Astrocyte of the hippocampus (primary cell): ENCODE measurements at places on chromosomes 6 and 20.

DNA sequence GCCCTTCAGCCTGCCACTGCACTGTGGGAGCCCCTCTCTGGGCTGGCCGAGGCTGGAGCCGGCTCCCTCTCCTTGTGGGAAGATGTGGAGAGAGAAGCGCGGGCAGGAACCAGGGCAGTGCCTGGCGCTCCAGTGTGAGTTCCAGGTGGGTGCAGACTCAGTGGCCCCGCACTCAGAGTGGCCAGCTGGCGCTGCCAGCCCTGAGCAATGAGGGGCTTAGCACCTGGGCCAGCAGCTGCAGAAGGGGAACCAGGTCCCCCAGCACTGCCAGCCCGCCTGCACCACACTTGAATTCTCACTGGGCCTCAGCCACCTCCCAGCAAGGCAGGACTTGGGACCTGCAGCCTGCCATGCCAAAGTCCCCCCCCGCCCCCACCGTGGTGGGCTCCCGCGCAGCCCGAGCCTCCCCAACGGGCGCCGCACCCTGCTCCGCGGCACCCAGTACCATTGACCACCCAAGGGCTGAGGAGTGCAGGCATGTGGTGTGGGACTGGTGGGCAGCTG, 205.9 kb downstream of the CLVS2 start:
- no peak for DNase-seq

GRCh38 chr6:25302151-25302550, 23.0 kb downstream of the CARMIL1 start:
- peak; percentile 61 for DNase-seq

DNA sequence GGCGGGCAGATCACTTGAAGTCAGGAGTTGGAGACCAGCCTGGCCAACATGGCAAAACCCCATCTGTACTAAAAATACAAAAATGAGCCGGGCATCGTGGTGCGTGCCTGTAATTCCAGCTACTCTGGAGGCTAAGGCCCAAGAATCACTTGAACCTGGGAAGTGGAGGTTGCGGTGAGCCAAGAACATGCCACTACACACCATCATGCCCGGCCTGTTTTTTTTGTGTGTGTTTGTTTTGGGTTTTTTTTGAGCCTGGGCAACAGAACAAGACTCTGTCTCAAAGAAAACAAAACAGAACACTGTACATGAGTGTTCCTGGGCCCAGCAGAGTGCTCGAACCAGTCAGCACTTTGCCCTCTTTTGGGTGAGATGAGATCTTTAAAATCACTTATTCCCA, 159.1 kb downstream of the MTHFD1L start:
- no peak for DNase-seq

DNA sequence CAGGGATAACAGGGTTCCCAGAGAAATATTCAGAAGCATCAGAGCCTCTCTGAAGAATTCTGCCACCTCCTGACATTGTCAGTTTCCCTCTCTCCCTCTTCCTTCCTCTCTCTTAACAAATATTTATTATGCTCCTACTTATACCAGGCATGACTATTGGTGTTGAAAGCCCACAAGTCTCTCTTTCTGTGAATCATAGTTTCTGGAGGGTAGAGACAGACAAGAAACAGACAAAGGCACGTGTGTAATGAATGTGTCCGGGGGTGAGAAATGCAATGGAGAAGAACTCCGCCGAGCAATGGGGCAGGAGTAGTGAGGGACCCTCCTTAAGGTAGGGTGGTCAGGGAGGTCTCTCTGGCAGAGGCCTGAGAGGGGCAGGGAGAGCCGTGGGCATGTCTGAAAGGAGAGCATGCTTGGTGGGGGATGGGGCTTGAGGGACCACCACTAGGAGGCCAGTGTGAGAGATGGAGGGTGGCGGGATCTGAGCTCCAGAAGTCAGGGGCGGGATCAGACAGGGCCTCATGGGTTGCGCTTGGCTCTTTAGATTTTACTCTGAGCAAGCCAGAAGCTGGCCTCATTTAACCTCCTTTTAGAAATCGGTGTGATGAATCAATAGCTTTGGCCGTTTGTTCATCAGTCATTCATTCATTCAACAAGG, 57.3 kb downstream of the EYA2 start:
- no peak for DNase-seq

- peak; percentile 70 for DNase-seq
Measured at GRCh38 chr6:75230484-75231325, 12.9 kb downstream of the COX7A2 start.

GRCh38 chr6:145866456-145867396, 52.1 kb upstream of the FBXO30 start:
- DNase-seq, result no peak

GRCh38 chr6:162690158-162690557, 37.4 kb downstream of the PRKN start:
- DNase-seq, result no peak

- DNase-seq, result no peak
Measured at GRCh38 chr6:4592026-4592425, 184.2 kb upstream of the CDYL start.

DNA sequence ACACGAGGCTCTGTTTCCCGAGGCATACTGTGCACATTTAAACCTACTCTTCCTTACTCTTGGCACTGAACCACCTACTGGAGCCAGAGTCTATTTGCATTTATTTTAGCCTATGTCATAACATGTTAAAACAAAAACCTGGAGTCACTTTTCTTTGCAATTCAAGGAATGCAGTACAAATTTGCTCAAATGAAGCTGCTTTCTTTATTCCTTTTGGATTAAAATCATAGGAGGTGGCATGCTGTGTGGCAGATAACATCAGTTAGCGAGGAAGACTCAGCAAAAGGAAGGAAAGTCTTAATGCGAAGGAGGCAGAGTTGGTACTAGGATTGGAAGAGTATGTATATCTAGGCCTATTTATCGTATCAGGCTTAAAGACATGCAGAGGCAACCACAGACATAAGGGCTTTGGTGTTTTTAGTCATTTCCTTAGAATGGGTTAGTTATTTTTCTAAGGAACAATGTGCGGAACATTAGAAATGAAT, 92.9 kb downstream of the SAMD3 start:
- DNase-seq, result peak; percentile 28

GRCh38 chr6:169961772-169962561, 210.5 kb downstream of the ERMARD start:
- DNase-seq, result peak; percentile 54

- no peak for DNase-seq
Measured at GRCh38 chr6:10000551-10000950, 414.3 kb downstream of the TFAP2A start.

- DNase-seq, result no peak
Measured at GRCh38 chr6:118635909-118636735, 15.3 kb downstream of the CEP85L start.

DNA sequence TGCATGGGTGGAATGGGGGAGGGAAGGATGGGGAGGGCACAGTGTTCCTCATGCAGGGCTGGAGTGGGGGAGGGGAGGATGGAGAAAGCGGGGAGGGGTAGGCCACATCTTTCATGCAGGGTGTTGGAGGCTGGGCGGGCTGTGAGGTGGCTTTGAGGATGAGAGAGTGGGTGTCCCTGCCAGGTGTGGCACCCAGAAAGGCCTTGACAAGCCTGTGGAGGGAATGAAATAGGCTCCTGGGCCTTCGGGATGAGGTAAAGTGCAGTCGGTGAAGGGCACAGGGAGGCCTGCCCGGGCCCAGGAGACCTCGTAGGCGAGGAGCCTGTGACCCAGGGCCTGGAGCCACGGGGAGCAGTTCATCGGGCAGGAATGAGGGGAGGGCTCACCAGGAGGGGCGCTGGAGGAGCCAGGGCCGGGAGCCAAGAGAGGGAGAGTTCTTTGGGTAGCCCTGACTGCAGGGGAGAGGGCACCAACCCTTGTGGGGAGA, 7.6 kb downstream of the CEBPB start:
- no peak for DNase-seq

DNA sequence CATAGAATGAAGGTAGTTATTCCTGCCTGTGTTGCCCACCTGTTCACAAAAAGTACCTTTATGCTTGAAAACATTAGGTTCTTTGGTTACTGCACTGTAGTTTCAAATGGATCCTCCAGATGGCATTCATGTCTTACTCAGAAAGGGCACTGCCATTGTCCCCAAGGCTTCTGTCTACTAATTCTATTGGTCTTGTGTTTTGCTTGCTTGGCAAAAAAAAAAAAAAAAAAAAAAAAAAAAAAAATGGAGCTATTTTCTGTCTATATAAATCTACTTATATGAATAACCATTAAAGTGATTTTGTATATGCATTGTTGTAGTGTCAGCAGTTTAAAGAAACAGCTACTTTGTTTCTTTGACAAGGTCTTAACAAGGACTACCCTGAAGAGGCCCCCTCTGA, 12.7 kb upstream of the EFHC1 start:
- peak; percentile 63 for DNase-seq

DNA sequence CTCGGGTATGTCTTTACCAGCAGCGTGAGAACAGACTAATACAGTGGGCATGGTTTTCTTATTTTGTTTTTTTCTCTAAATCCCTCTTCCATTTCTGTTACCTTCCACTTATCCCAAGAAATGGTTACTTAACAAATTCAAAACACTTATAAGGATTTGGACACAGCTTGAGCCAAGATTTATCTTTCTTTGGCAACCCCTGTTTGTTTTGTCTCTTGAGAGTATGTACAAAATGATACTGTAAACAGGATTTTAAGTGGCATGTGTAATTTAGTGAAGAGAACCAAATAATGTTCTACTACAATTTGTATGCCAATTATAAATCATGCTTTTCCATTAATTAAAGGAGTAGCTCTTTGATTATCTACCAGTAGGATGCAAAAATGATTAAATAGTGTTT, 51.4 kb downstream of the PPP1R14C start:
- DNase-seq, result no peak
